NCI-H2081 treated with DMSO at 0.1 percent for 48 hours (cell line): ENCODE measurements at places on chromosomes 16 and 17.

- DNase-seq: no peak
Measured at GRCh38 chr16:28935924-28936783, 4.4 kb downstream of the CD19 start.

- DNase-seq: no peak
Measured at GRCh38 chr16:56534847-56535383, 15.1 kb upstream of the BBS2 start.

DNA sequence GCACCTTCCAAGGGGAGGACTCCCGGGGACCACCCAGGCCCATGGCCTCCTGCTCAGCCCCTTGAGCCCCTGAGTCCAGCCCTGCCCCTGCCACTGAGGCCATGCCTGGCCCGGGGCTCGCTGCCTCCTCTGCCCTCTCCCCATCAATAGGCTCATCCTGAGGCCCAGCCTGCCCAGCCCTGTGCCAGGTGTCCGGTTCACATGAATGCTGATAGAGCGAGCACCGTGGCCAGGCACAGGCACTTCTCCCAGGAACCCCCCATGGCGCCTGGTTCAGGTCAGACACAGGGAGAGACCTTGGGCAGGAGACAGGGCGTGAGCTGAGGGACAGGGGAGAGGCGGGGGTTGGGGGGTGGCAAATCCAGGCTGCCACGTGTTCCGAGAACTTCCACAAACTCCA is 2.8 kb upstream of the PVALEF start:
- no peak for DNase-seq

GRCh38 chr17:20091174-20092029 is 82.2 kb downstream of the SPECC1 start:
- no peak for DNase-seq

DNA sequence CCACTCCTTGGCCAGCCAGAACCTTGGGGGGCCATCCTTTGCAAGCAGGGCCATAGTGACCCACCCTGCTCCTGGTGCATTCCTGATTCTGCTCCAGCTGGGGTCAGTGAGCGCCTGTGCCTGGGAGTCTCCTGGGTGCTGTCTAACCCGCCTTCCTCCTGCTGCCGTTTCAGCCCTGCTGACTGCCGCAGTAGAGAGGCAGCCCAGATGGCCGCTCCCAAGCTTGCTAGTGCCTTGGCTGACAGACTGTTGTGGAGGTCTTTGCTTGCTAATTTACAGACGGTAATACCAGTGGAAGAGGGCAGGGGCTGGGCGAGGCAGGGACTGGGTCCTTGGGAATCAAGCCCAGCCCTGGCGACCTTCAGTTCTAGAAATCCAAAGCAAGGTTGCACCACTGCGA is 99.6 kb downstream of the SOCS1 start:
- DNase-seq: no peak

DNA sequence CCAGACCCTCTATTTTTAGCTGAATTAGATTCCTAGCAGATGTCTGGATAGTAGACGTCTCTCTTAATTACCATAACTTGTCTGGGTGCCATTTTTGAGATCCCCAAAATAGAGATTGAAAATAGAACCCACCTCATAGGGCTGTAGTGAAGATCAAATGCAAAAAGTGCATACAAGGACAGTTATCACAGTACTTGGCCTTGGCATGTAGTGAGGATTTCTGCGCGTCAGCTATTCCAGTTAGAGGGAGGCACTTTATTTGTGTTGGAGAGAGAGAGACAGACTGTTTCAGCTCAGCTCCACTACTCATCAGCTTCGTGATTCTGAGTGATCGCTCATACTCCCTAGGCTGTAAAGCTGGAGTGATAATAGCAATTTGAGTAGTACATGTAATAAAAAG is 59.6 kb upstream of the CDH13 start:
- no peak for DNase-seq

DNA sequence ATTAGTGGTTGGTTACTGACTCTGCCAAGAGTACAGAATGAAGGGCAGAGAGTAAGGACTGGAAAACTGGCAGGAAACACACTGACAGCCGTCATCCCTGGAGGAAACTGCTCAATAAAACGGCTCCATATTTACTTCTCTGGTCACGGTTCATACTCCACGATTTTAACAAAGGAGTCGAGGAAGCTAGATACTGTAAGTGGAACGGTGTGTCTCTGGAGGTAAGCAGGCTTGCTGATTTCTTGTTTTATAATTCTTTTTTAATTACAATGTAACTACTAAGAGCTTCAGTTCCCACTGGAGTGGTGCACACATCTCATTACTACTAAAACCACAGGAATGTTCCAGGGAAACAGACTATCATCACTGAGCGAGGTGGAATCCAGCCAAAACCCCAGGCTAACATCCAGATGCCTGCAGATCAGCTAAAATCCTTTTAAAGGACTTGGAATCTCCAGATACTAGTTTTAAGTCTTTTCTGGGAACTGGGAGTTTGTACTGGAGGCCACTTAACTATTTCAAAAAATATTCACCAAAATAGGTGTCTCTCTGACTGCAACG is 17.8 kb downstream of the SERPINF1 start:
- no peak for DNase-seq

DNA sequence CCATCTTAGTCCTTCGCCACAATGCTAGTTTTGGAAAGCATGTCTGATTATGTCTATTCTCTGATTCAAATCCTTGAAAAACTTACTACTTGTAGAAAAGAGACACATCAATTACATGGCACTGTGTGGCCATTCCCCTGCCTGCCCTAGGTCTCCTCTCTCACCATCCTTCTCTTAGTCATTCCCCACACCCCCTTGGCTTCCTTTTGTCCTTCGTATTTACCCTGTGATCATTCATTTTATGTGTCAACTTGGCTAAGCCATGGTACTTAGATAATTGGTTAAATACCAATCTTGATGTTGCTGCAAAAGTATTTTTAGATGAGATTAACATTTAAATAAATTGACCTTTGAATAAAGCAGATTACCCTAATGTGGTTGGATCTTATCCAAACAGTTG is 122.9 kb upstream of the CDH11 start:
- DNase-seq: no peak

- peak; percentile 38 for DNase-seq
Measured at GRCh38 chr17:58710948-58711552, 18.6 kb downstream of the RAD51C start.

GRCh38 chr16:31292704-31293103 is 32.9 kb downstream of the ITGAM start:
- no peak for DNase-seq

- DNase-seq: no peak
Measured at GRCh38 chr17:5758651-5759050, 174.3 kb upstream of the NLRP1 start.

GRCh38 chr17:36183001-36183971 is 6.8 kb upstream of the TBC1D3B start:
- no peak for DNase-seq

GRCh38 chr17:11330006-11330405 is 89.0 kb downstream of the SHISA6 start:
- no peak for DNase-seq

GRCh38 chr17:66413559-66414520 is 111.4 kb downstream of the PRKCA start:
- no peak for DNase-seq

GRCh38 chr17:3828151-3828851 is 17.7 kb downstream of the NCBP3 start:
- DNase-seq: no peak

DNA sequence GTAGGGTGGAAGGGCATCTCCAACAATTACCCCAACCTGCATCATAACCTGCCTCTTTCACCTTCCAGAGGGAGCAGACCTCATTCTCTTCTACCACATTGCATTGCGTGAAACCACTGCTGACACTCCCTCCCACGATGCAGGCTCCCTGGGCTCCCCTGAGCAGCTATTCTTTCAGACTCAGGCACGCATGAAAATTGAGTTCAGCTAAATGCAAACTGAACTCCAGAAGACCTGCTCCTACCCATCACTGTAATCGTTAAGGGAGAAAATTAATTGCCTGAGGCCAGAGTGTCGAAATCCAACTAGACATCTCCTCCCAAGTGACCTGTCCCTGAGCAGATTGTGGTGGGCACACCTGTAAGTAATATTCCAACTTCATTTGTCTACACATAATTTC is 186.0 kb downstream of the GRIN2A start:
- DNase-seq: no peak

DNA sequence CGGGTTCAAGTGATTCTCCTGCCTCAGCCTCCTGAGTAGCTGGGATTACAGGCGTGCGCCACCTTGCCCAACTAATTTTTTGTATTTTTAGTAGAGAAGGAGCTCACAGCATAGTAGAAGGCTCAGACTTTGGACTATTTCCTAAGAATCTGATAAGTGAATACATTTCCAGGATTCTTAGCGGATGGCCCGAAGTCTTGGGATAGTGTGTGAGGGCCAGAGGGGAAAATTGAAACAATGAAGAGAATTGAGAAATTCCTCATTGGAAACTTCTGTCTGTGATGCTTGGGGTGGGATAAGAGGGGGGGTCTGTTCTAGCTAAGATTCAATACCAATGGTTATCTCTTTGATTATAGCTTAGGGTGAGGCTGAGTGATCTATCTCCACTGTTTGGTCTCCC is 183.3 kb downstream of the MSI2 start:
- DNase-seq: no peak

DNA sequence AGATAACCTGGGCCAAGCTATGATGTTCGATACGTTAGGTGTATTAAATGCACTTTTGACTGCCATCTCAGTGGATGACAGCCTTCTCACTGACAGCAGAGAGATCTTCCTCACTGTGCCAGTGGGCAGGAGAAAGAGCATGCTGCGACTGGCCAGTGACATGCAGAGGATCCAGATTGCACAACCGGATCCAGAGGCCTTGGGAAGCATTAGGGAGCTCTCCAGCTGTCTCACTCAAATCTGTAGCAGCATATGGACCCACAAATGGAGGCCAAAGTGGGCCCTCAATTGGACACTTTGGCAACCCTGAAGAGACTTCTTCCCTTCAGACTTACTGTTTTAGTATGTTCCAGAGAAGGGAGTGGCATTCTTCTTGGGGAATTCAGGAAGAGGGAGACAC is 20.9 kb downstream of the PDZD9 start:
- DNase-seq: no peak

GRCh38 chr16:31487720-31488467 is 5.0 kb downstream of the SLC5A2 start:
- DNase-seq: no peak

GRCh38 chr16:56616608-56617211 is 8.3 kb downstream of the MT2A start:
- DNase-seq: no peak

DNA sequence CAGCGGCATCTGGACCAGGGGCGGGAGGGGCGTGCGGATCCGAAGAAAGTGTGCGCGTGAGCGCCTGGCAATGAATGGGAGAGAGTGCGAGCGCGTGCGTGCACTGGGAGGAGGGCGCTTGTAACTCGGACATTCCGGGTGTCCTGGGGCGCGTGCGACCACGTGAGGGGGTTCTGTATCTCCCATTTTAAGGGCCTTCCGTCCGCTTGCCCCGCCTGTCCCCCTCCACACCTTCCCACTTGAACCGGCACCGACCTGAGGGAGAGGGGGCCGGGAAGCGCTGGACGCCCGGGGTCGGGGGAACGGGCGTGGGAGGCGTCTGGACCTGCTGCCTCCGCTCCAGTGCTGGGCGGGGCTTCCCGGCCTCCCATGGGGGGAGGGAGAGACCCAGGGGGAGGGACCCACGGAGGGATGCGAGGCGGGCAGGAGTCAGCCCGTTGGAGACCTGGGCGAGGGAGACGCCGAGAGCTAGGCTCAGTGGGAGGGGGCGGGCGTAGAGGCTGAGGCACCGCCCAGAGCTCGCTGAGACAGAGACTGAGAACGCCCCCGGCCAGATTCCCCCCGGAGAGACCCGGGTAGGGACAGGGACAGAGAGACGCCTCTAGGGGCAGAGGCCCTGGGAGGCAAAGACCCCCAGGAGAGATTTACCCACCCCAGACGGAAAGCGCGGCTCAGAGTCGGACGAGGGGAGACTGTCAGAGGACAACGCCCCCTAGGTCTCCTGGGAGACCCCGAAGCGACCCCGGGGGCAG is at the start of gene KREMEN2:
Gene KREMEN2, plus strand, starts transcription at position 553 of the 752 bp plus-strand sequence. CDS start 246 bp downstream, outside the sequence.
- DNase-seq: no peak

GRCh38 chr17:3968886-3969524 is 4.8 kb upstream of the ATP2A3 start:
- no peak for DNase-seq

- DNase-seq: no peak
Measured at GRCh38 chr16:29994600-29995323, 655 bp downstream of the HIRIP3 start.

DNA sequence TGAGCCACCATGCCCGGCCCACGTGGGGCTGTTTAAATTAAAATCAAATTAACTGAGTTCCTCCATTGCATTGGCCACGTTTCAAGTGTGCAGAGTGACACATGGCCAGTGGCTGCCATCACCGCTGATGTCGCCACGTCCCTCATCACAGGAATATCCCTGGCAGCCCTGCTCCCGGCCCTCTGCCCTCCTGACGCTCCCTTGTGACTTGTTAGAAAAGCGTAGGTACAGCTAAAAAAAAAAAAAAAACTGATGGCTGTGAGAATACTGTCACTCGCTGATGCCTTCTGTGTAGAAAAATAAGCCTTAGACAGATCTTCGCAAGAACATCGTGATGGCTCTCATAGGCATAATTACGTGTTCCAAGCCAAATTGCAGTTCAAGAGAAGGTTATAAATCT is 21.7 kb downstream of the CARHSP1 start:
- no peak for DNase-seq

- DNase-seq: no peak
Measured at GRCh38 chr16:56362057-56362655, 63.2 kb downstream of the AMFR start.

- no peak for DNase-seq
Measured at GRCh38 chr17:40596261-40596919, 31.1 kb upstream of the CCR7 start.
